ENCODE measurements at places on chromosomes 2 and 18.

DNA sequence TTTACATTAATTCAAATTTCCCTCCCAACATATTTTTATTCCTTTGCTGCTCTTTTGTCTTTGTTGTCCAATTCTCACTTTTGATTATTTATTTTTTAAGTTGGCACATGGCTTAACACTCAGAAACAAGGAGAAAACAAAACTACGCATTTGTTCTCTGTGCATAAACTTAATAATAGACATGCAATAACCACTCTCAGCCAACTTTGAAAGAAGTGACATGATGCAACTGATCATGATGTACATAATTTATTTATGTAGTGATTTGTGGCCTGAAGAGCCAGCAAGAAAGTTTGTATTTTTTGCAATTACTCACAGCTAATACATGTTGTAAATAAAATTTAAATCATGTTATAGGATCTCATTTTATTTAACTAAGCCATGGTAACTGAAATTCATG lies 942.8 kb upstream of the PIK3C3 start:
- no peak for DNase-seq

- DNase-seq: no peak
These were observed 62.1 kb downstream of the SETBP1 start for GRCh38 chr18:44742718-44743311.

DNA sequence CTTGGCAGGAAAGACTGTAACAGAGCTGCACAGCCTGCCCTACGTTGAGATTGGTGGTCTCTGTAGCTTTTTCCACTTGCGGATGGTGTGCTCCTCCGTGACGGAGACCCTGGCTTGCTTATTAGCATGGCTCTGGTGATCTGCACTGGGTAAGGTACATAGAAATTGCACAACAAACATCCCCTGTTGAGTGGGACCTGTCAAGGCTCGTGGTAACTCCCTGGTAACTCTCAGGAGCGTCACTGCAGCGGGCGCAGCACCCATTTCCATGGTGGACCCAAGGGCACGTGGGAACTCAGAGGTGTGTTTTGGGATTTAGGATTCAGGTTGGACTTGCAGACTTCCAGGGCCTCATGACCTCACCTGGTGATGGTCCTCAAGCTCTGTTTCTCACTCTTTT lies 1.1 kb downstream of the TRAF3IP1 start:
- DNase-seq: no peak

DNA sequence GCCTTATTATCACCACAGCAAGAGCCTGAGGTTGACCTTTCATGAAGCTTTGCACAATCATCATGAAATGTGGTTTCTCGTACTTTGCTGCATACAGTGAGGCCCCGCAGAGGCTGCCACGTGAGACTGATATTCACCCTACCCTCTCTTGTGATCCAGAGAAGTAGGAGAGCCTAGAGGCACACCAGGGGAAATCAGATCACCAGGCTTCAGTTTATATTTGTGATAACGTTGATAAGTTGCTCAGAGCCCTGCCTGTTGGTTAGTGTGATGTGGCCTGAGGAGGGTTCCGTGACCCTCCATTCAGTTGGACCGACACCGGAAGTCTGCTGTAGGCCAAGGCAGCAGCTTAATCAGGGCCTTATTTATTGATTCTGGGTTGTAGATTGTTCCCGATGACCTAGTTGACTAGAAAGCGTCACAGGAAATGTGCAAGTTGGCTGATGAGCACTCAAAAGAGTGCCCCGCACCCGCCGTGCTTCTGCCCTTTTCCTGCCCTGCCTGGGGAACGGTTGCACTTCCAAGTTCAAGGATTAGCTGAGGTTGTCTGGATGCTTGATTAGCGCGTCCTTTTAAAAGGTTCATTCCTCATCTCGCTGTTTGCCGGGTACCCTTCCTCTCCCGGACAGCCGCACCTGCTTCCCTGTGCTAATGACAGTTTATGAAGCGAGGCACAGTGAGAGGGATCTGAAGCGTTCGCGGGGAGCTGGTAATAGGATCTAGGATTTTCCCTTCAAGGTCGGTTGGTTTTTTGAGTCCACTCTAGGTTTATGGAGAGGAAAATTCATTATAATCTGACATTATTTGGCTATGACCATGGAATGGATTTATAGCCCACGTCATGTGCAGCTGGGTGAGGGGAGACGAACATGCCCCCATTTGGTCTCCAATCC lies 146.4 kb downstream of the SH3RF3 start:
- no peak for DNase-seq

DNA sequence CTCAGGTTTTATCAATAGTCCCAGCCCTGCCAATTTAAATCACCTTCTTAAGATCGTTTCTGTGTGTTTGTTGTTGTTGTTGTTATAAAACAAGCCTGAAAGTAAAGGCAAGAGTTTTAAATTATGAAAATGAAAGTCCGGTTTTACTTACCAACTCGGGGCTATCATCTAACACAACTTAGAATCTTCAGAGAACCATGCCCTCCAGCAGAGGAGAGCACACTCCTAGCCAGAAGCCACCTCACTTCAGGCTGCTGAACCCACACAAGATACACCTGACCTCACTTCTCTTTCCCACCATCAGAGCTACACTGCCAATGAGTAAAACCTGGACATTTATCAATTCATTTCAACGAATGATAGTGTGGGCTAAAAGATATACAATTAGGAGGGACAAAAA lies 335.2 kb downstream of the IRS1 start:
- DNase-seq: no peak

Measured in T-cell (primary cell).